ENCODE measurements at places on chromosomes 7 and 10.

DNA sequence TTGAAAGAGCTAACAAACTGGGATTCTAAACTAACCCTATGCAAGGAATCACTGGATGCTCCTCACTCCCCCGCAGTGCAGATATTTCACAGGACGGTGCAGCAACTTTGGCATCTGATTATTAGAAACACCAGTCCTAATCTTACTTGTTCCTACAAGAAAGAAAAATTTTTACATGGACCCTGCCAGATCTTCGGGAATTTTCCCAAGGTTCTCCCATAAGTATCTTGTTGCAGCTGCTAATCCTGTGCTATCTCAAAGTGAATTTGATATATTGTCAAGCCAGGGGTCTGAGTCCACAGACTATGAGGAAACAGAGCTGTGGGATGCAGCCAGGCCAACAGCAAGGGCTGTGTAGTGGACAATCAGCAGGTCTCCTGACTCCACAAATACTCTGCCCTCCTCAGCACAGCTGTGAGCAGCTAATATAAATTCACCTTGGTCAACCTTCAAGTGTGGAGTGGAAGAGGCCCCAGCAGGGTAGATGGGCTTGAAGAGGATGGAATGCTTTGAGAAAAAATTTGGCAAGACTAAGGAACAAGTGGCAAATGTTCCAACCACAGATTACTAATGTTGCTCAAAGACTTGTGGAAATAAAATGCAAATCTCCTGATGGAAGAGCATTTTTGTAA is 25.6 kb downstream of the VSTM4 start:
- no peak for DNase-seq
- no peak overlapping the region for H3K27ac ChIP-seq
- no peaks in the 10 kb centered on the region for H3K27me3 ChIP-seq

DNA sequence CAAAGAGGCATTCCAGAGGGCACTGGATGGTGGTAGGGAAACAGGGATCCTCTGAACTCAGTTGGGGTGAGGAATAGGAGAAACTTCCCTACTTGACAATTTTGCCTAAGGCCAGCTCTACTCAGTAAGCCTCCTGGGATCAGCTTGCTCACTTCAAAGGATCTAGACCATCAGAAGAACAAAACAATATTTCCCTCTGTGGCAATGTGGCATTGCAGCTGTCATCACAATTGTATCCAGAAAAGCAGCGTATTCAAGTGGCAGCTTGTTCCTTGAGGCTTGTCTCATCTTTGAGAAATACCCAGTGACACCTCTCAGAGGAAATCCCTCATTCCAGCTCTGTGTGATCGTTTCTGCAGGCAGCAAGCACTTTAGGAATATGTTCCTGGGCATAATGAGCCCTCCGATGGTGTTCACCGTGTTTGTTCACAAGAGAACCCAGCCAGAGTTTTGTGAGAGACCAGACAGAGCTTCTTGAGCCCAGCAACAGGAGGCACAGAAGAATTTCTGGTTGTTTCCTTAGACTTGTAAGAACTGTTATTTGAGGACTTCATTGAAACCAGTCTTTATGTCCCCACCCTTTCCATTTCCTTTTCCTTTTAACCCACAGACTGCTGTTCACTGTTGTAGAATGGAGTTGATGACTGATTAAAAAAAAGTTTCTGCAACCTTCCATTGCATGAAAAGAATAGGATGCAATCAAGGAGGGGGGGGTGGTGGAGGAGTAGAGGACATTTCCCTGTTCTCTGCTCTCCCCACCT is 747.3 kb downstream of the LRMDA start:
- DNase-seq = no peak
- peaks cover 4% of the 10 kb centered on the region for H3K36me3 ChIP-seq

- H3K27ac ChIP-seq = no peak overlapping the region
- DNase-seq = no peak
- H3K27me3 ChIP-seq = peaks cover 3% of the 10 kb centered on the region
These were observed 421.1 kb downstream of the GLRX3 start for GRCh38 chr10:130557181-130557845.

DNA sequence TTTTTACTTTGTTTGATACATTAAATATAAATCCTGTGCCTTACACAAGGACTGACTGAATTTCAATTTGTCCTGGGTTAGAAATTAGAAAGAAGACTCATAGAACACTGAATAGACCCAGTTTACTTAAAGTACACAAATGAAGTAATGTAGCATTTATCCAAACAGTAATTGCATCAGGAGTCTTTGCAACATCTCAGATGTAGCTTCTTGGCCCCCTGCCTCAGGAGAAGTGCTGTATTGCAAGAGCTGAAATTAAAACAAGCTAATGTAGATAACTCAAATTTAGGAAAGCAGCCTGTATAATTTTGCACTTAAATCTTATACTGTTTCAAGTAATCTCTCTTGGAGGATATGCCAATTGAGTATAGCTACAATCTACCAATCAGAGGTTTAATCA is 54.3 kb upstream of the KCND2 start:
- no peaks in the 10 kb centered on the region for H3K27me3 ChIP-seq
- H3K4me3 ChIP-seq = no peak overlapping the region
- no peak overlapping the region for H3K27ac ChIP-seq
- no peaks in the 10 kb centered on the region for H3K4me1 ChIP-seq

DNA sequence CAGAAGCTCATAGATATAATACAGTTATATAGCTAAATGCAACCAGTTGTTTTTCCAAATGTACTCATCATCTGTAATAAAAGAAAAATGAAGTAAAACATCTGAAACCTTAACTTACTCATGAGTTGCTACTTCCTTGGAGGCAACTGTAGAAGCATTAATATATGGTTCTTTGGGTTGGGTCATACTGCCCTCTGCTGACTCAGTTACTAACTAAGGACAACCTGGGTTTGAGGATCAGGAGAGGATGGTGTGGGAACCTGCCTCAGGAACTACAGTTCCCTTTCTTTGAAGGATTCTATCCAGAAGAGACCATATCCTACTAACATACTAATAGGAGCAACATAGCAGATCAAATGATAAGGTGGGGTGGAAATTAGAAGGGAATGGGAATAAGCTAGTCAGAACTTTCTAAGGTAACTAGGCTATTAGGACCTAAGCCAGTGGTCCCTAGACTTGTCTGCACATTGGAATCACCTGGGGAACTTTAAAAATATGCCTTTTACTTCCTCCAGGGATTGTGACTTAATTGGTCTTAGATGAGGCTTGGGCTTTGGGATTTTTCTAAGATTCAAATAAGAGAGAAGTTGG is 20.7 kb downstream of the COX15 start:
- DNase-seq = no peak
- H3K36me3 ChIP-seq = peaks cover 6% of the 10 kb centered on the region
- H3K4me3 ChIP-seq = no peak overlapping the region
- H3K27ac ChIP-seq = no peak overlapping the region
- H3K4me1 ChIP-seq = no peaks in the 10 kb centered on the region

DNA sequence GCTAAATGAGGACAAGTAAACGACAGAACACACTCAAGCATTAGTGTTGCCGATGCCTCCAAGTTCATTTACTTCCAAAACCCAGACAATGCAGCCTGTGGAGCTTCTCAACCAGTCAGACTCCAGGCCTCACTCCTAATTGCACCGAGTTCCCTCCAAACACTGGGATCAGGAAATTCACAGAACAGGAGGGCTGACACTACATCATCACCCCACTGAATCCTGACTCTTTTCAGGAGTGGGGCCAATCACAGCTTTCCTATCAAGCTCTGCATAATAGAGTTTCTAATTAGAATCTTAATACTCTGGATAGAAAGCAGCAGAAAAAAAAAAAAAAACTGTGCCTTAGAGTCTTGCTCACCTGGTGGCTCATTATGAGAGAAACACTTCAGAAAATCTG is 103.7 kb downstream of the GLI3 start:
- no peak overlapping the region for H3K4me3 ChIP-seq
- peaks cover 56% of the 10 kb centered on the region for H3K4me1 ChIP-seq
- H3K27ac ChIP-seq = no peak overlapping the region
- DNase-seq = no peak

DNA sequence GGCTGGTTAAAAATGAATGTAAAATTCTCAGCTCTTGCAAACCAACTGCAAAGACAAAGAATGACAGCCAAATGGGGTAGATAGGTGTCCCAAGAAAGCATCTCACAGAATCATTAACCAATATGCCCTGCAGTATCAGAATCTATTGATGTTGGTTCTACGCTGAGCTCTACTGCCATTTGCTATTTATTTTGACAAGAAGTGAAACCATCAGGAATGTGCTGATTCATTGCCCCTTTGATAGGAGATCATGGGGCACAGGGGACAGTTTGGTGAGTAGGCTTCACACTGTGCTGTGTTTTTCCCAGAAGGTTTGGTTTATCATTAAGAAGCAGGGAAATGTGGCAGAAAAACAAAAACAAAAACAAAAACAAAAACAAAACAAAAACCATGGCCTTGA is 19.4 kb upstream of the CDC14C start:
- no peaks in the 10 kb centered on the region for H3K36me3 ChIP-seq
- H3K27ac ChIP-seq = no peak overlapping the region
- H3K4me1 ChIP-seq = no peaks in the 10 kb centered on the region

DNA sequence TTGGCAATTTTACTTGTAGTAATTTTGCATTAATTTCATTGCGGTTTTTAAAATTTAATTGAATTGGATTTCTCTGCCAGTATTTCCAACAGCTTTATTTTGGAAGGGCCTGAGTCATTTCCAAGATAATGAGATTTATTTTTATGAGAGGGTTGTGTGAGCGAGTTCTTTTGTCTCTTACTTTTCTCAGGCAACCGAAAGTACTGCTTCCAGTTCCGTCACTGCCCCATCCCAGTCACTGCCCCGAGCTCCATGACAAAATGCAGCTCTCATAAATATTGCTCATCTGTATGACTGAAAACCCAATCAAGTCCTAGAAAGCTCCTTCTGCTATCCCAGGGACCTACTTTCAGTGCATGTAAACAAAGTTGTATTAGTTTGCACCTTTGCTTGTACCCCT is 468.4 kb upstream of the SEMA3D start:
- H3K27ac ChIP-seq = no peak overlapping the region
- no peaks in the 10 kb centered on the region for H3K27me3 ChIP-seq
- no peaks in the 10 kb centered on the region for H3K36me3 ChIP-seq
- DNase-seq = no peak
- H3K4me1 ChIP-seq = no peaks in the 10 kb centered on the region

- no peak overlapping the region for H3K4me3 ChIP-seq
- peaks cover 27% of the 10 kb centered on the region for H3K4me1 ChIP-seq
- H3K27me3 ChIP-seq = no peaks in the 10 kb centered on the region
- no peak for DNase-seq
These were observed 65.6 kb upstream of the FAM171A1 start for GRCh38 chr10:15436696-15437095.

- no peaks in the 10 kb centered on the region for H3K36me3 ChIP-seq
- H3K27me3 ChIP-seq = no peaks in the 10 kb centered on the region
- no peak for DNase-seq
- H3K27ac ChIP-seq = no peak overlapping the region
- H3K4me1 ChIP-seq = peaks cover 19% of the 10 kb centered on the region
These were observed 448.8 kb downstream of the DNAJB6 start for GRCh38 chr7:157785486-157786186.

GRCh38 chr7:151340794-151341356 is 737 bp upstream of the NUB1 start:
- peaks cover 4% of the 10 kb centered on the region for H3K4me1 ChIP-seq
- H3K27me3 ChIP-seq = peaks cover 11% of the 10 kb centered on the region
- no peaks in the 10 kb centered on the region for H3K36me3 ChIP-seq

DNA sequence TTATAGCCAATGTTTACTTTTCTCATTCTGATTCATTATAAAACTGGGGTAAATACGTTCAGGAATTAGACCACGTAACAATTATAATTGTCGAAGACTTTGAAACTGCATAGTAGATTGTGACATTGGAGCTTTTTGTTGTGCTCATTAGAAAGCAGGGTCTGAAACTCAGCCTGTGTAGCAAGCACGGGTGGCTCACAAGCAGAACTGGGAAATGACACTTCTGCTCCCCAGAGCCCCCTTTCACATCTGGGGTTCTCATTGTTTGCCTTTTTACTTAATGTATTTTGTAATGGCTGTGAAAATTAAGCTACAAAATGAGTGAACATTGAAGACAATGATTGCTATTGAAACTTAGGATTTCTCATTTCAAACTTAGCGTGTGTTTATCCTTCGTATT is 72.9 kb downstream of the CDHR3 start:
- H3K27ac ChIP-seq = no peak overlapping the region
- no peaks in the 10 kb centered on the region for H3K36me3 ChIP-seq
- peaks cover 12% of the 10 kb centered on the region for H3K4me1 ChIP-seq
- no peak for DNase-seq
- H3K27me3 ChIP-seq = no peaks in the 10 kb centered on the region
- no peak overlapping the region for H3K4me3 ChIP-seq

DNA sequence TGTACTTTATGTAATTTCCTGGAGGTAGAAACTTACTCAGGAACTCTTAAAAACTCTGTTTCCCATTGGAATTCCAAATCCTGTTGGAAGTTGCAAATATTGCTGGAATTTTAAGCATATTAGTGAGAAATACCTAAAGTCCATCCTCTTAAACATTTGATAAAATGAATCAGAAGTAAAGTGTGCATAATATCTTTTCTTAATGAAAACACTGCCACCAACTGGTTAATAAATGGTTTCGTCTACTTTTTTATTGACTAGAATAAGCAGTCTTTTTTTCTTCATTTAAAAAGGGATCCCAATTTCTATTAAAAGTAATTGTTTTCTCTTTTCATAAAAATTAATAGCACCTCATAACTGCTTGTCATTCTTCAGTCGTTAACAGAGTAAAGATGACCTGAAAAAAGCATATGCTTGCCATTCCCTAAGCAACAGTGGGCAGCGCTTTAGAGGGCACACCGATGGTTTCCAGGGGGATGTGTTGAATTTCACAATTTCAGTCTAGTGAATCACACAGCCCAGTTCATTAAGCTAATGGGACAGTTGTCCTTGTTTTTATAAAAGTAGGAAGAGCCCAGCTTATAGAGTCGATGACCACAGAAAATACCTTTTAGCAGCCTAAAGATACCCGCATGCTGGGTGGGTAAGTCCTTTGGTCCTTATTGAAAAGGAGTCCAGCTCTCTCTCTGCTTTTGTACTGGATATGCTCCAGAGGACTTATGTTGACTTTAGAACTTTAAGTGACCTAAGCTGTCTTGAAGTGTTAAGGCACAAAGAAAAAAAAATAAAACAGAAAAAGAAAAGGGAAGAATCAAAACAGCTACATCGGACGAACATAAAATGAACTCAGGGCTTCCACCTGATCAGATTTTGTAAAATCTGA is 28.5 kb downstream of the NPS start:
- no peak overlapping the region for H3K27ac ChIP-seq
- H3K27me3 ChIP-seq = peaks cover 53% of the 10 kb centered on the region
- DNase-seq = no peak
- H3K4me3 ChIP-seq = no peak overlapping the region
- H3K36me3 ChIP-seq = peaks cover 4% of the 10 kb centered on the region

- no peak overlapping the region for H3K27ac ChIP-seq
- peaks cover 19% of the 10 kb centered on the region for H3K4me1 ChIP-seq
- H3K36me3 ChIP-seq = no peaks in the 10 kb centered on the region
- no peak for DNase-seq
- H3K4me3 ChIP-seq = no peak overlapping the region
These were observed 16.4 kb downstream of the SRRM3 start for GRCh38 chr7:76217942-76218566.

DNA sequence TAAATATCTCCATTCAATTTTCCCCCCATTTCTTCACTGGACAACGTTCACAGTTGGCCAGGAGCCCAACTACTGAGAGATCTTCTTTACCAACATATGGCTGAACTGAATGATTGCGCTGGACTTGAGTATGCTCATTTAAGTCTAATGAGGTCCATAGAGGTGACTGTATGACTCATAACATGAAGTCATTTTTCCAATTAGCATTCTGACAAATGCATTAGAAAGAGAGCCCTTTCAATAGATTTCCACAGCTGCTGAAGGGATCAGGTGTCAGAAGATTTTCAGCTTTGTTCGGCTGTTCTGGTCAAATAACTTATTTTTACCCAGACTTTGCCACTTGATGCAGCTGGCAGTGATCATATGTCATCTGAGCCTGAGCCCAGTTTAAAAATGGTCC is 438.0 kb downstream of the ETV1 start:
- H3K4me3 ChIP-seq = no peak overlapping the region
- H3K27ac ChIP-seq = no peak overlapping the region
- no peaks in the 10 kb centered on the region for H3K27me3 ChIP-seq
- no peaks in the 10 kb centered on the region for H3K36me3 ChIP-seq
- no peaks in the 10 kb centered on the region for H3K4me1 ChIP-seq
